ENCODE measurements at places on chromosomes 1 and 21.

- DNase-seq, result no peak
Measured at GRCh38 chr1:239123260-239123659, 263.1 kb upstream of the CHRM3 start.

DNA sequence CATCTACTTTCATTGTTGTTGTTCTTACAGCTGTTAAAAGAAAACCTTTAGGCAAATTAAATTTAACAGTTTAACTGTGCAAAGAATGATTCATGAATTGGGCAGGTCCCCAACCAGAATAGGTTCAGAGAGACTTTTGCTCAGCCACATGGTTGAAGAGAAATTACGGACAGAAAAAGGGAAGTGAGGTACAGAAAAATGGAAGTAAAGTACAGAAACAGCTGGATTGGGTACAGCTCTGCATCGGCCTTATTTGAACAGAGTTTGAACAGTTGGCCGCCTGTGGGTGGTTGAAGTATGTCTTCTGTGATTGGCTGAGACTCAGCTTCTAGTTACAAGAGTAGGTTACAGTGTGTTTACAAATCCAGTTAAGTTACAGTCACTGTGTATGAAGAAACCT is 210.1 kb downstream of the FGGY start:
- no peak for DNase-seq

DNA sequence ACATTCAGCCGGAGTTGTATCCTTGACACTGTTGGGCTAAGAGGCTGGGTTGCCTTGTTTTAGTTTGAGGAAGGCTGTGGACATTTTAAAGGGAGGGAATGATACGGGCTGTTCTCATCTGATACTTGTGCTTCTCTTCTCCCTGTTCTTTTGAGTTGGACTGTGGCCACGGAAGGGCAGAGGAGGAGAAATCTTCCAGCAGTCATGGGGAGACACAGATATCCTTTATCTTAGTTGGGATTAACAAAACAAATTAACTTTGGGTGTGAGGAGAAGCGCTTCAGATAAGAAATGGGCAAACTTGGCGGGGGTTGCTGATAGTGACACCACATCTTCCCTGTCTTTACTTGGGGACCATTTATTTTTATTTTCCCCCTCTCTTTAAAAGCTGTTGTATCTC is 138.8 kb downstream of the ROR1 start:
- DNase-seq, result no peak

- no peak for DNase-seq
Measured at GRCh38 chr1:230153641-230154296, 86.7 kb downstream of the GALNT2 start.

- DNase-seq, result no peak
Measured at GRCh38 chr1:42385283-42385682, 4.7 kb downstream of the RIMKLA start.

DNA sequence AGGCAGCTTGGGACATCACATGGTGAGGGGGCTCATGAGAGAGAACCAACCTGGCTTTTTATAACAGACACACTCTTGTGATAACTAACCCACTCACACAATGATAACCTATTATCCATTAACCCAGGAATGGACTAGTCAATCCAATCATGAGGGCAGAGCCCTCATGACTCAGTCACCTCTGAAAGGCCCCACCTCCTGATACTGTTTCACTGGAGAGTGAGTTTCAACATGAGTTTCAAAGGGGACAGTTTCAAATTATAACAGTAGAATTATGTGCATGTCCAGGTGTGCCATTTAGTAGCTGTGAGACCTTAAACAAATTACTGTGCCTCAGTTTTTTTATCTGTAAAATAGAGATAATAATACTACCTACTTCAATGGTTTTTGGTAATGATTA is 47.6 kb upstream of the PPP2R5A start:
- DNase-seq, result no peak

DNA sequence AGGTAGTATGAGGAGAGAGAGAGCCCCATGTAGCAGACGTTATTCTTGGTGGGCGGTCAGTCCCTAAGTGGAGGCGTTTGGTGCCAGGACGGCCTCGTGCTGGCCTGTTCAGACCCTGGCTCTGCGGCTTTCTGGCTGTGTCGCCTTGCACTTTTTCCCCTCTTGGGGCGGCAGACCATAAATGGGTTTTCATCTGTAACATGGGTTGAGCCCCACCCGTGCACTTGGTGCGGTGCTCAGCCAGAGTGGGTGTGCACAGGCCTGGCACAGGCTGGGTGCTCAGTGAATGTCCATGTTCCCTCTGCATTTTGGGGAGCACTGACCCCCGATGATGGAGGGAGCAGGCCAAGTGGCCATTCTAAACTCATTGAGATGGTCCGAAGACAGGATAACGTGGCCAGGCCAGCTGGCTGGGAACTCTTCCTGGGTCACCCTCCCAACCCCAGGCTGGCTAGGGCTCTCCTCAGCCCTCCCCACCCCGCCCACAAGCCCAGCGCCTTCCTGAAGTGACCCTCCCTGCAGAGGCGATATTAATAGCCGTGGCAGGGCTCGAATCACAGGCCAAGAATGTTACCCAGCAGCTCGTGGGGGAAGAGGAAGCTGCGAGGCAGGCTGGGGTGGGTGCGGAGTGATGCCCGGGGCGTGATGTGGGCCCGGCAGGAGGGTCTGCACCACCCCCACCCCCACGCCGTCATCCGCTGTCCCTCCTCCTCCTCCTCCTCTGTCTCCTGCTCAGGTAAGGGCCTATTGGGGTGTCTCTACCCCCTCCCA is 78.5 kb downstream of the ARHGEF10L start:
- no peak for DNase-seq

DNA sequence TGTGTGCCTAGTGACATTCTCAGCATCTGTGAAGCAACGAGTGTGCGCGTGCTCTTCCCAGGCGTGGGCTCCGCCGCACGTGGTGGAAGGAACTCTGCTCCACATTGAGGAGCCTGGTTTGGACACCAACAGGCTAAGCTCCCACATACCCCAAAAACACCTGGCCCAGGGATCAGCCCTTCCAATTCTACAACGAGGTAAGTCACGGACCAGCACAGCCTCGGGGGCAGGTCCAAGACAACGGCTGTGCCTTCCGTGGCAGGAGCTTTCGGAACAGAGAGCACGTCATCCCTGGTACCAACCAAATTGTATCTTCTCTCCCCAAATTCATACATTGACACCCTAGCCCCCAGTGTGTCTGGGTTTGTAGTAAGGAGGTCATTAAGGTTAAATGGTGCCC is 27.2 kb upstream of the PDE9A start:
- DNase-seq, result no peak

DNA sequence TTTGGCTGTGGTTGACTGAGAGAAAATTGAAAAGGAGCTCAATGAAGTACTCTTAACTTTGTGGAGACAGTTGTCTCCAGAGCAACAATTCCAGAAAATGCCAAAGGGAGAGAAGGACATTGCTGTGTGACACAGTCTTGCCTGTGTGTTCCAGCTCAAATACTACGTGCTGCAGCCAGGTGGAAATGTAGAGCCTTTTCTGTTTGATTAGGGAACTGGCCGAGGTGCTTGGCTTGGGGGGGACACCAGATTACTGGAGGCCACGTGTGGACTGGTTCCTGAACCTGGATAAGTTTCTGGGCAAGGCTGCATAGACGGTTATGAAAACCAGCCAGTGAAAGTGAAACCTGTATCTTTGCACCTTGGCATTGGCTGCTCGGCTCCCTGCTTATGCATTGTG is 217.9 kb downstream of the CTH start:
- no peak for DNase-seq

- no peak for DNase-seq
Measured at GRCh38 chr1:37449936-37450335, 24.4 kb upstream of the ZC3H12A start.

GRCh38 chr1:109300650-109301151 is 6.1 kb downstream of the MYBPHL start:
- no peak for DNase-seq

GRCh38 chr1:43664369-43664768 is 14.4 kb downstream of the KDM4A start:
- no peak for DNase-seq

- no peak for DNase-seq
Measured at GRCh38 chr1:55329091-55329490, 113.9 kb upstream of the USP24 start.
